PC-3 (cell line): ENCODE measurements at places on chromosomes 11 and 22. TPM values are rescaled to one million over a fixed set of nuclear protein-coding genes. Genes with fewer than 3 reads are reported as not detected.

Gene LRRC55
- total RNA-seq = not detected in 2 replicates

Gene MOGAT2
- total RNA-seq = not detected in 2 replicates

GRCh38 chr11:23336961-23337360, 476.7 kb upstream of the CCDC179 start:
- no peak for DNase-seq

- DNase-seq = peak; percentile 10
Measured at GRCh38 chr11:132278801-132279574, 908.6 kb downstream of the NTM start.

GRCh38 chr22:49724893-49725489, 102.7 kb downstream of the BRD1 start:
- DNase-seq = peak; percentile 67
